ENCODE measurements at places on chromosomes 3 and 15.

- DNase-seq: no peak
Observed at GRCh38 chr3:168850109-168850508, 754.4 kb upstream of the GOLIM4 start.

- peak; percentile 17 for DNase-seq
Observed at GRCh38 chr3:176075491-176075890, 1121.8 kb downstream of the TBL1XR1 start.

- DNase-seq: no peak
Observed at GRCh38 chr3:178833695-178834094, 237.9 kb downstream of the ZMAT3 start.

- DNase-seq: no peak
Observed at GRCh38 chr15:77624868-77625267, 7.8 kb downstream of the LINGO1 start.

DNA sequence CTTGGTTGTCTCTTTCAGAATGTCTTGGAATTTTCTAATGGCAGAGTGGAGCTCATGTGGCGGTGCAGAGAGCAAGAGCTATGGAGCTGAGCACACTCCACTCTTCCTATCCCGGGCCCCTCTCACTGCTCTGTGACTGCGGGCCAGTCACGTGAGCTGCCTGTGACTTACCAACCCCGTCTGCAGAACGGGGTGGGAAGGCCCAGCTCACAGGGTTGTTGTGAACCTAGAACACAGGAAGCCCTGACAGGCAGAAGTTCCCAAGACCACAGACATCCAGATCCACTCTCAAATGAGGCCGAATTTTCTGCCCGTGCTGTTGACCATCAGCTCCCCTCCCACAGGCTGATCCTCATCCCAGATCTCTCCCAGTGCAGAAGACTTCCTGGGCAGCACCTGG, 35.5 kb upstream of the PLXNA1 start:
- DNase-seq: no peak

DNA sequence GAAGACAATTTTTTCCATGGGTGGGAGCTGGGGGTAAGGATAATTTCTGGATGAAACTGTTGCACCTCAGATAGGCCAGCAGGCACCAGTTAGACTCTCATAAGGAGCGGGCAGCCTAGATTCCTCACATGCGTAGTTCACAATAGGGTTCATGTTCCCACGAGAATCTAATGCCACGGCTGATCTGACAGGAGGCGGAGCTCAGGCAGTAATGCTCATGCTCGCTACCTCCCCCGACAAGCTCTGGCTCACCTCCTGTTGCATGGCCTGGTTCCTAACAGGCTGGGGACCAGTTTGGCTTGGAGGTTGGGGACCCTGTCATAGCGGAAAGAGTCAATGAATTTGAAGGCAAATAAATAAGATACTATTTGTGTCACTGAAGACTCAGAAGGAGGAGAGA, 105.5 kb downstream of the PLD1 start:
- DNase-seq: no peak

DNA sequence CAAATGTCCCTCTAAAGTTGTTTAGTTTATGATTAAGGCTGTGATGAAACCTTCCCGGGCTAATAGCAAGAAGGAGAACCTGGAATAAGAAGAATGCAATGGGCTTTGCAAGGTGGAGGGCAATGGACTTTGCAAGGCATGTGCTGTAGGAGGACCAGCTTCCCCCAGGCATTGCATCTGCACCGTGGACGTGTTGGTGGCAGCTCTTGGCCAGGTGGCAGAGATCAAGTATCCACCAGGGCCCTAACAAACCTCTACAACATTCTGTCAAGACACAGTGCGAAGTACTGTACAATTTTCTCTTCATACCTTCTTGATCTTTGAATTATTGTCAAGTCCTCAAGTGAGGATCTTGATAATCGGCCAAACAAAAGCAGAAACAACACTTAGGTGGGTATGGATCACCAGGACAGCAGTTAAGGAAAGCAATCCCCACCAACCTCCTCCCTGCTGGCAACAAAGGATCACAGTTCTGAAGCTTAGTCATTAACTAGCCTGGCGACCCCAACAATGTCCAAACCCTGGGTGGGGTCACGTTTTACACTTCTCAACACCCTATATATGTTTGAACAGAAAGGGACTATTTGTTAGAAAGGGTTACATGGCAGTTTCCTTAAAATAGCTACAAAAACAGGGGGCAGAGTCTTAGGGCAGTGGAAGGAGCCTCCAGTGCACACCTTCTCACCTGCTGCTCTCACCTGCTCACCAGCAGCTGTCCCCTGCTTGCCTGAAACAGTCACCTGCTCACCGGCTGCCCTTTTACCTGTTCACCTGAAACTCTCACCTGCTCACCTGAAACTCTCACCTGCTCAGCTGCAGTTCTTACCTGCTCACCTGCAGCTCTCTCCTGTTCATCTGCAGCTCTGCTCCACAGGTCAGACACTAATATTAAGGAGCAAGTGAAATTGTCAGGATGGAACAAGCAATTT, 137.9 kb upstream of the LIPC start:
- no peak for DNase-seq

- DNase-seq: no peak
Observed at GRCh38 chr3:45347315-45348000, 40.9 kb upstream of the LARS2 start.

Data from HCEC 1CT (cell line).